Hair follicular keratinocyte (primary cell): ENCODE measurements at places on chromosomes 3 and 15. TPM values are rescaled to one million over a fixed set of nuclear protein-coding genes. Genes with fewer than 3 reads are reported as not detected.

Gene SLC35G2
- total RNA-seq = 7.3 and 8.2 TPM in 2 replicates

Gene ASB14
- not detected in 2 replicates for total RNA-seq

Gene KCNH8
- total RNA-seq = not detected in 2 replicates

Gene NEK10
- 0.04 and 0.23 TPM in 2 replicates for total RNA-seq
